ENCODE measurements at places on chromosomes 16 and 17.

DNA sequence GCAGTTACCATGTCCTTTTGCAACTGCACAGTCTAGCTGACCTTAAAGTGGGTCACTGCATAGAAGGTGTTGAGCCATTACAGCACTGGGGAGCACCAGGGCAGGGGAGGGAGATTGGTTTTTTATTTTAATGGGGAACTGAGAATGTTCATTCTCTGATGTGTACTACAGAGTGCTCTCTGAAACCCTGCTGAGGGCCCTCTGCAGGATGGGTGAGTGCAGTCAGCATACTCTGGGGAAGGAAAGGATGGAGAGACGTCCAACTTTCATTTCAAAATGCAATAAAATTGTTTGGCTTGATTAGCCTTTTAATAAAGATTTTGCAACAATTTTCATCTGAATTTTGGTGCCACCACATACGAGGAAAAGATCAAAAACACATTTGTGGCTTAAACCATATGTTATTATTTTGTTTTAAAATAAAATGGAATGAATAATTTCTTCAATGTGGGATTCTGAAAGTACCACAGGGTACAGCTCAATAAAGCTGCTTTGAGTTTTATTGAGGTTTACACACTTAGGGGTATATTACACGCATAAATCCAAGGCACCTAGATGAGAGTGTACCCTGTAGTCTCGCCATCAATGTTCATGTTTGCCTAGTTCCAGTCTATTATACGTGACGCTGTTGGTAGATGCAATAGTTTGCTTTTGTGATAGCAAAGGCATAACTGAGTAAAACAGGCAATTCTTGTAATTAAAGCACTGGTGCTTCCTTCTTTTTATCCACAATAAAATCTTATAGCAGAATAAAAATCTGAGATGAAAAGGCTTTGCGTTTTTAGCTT is 73.5 kb downstream of the SNX11 start:
- no peak for DNase-seq

GRCh38 chr16:59593194-59593661 is 859.1 kb upstream of the GOT2 start:
- DNase-seq = no peak

DNA sequence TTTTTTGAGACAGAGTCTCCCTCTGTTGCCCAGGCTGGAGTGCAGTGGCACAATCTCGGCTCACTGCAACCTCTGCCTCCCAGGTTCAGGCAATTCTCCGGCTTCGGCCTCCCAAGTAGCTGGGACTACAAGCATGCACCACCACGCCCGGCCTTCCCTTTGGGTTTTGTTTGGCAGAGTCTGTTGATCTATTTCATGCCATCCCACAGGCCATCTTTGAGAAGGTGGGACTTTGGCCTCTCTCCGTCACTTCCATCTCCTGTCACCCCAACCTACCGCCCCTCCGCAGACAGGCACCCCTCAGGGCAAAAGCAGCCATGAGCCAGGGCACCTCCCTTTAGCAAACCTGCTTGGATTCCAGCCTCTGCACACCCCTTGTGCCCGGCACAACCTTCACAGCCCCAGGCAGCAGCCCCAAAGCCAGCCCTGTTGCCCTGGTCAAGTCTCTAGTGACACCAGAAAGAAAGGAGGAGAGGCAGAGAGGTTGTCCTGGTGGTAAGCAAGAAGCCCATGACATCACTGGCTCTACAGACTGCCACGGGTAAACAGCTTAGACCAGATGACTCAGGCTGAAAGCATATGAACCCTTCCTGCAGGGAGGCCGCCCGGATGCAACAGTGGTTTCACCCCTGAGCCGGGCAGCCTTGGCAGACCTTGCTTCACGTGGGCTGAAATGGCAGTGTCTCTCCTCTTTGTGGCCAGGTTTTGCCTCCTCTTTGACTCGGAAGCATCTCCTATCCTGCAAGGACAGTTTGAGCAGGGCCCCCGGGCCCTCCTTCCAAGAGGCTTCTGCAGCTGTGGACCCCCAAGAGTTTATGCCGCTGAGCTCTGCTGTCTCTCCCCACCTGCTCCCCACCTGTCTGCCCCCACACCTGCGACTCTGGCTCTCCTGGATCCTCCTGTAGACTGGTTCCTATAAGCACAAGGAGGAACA is 8.1 kb upstream of the TIMP2 start:
- DNase-seq = peak; percentile 80

- no peak for DNase-seq
Observed at GRCh38 chr17:49244839-49245238, 14.3 kb upstream of the PHOSPHO1 start.

- no peak for DNase-seq
Observed at GRCh38 chr16:79644971-79645667, 44.6 kb upstream of the MAF start.

- DNase-seq = no peak
Observed at GRCh38 chr17:72775237-72775636, 317.3 kb downstream of the SLC39A11 start.

DNA sequence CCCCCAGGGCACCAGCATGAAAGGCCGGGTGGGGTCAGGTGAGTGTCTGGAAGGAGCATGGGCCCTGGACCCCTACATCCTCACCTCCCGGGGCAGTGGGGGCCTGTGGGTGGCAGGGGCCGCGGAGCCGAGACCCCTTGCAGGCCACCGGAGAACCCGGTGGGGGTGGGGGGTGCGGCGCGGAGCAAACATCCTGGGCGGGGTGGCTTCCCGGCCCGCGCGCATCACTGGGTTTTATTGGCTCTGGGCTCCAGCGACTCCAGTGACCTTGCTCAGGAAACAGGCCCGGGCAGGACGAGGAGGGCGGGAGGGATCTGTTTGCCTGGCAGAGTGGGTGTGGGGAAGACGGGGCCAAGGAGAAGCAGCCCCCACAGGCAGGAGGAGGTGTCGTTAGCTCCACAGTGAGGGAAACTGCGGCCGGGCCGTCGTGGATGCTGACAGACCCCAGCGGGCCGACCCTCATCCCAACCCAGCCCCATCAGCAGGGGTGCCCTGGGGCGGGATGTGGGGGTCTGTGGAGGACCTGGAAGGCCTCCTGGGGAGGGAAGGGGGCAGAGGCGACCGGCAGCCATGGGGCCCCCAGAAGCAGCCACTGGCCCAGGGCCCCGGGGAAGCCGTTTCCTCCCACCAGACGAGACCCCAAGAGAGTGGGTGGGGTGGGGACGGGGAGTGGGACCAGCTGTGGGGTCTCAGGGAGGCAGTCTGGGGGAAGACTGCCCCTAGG is 10.6 kb downstream of the SSTR5 start:
- no peak for DNase-seq

- no peak for DNase-seq
Observed at GRCh38 chr16:58026139-58026704, 668 bp downstream of the MMP15 start.

All from HCT116 (cell line).